ENCODE measurements at places on chromosomes 7 and 10.

- DNase-seq, result no peak
Measured at GRCh38 chr10:72954230-72954595, 393 bp downstream of the PLA2G12B start.

GRCh38 chr7:42194238-42194637 lies 42.8 kb downstream of the GLI3 start:
- DNase-seq, result no peak

- no peak for DNase-seq
Measured at GRCh38 chr7:15764010-15764409, 77.5 kb upstream of the MEOX2 start.

DNA sequence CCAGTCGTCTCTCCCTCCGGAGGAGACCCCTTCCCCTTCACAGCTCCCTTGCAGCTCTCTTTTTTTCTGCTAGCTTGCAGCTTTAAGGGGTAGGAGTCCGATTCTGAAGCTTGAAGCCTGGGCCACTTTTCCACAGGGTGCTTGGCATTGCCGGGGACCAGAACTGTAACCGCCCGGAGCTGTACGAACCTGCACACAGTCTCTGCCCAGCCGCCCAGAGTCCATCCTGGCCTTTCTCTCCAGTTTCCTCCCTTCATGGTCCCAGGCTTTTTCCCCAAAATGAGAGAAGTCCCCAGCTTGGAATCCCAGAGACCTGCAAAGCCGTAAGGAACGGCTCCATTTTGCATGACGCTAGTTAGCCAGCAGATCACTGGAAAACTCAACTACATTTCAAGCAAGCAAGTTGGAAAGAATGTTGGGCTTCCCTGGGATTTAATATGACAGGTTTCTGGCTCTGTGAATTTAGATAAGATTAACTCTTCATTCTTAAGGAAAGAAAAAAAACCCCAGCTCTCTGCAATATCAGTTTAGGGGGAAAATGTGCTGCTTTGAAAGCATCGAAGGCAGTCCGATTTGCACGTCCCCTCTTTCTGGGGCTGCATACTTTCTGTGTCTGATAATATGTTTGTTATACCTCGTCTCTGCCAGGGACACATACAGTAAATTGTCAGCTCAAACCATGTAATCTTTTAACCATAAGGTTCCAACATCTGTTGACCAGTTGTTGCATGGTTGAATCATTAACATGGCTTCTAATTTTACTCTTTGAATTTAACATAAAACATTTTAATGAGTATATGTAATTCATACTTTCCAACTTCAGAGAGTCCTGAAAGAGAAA lies 190.0 kb upstream of the LYZL2 start:
- no peak for DNase-seq

DNA sequence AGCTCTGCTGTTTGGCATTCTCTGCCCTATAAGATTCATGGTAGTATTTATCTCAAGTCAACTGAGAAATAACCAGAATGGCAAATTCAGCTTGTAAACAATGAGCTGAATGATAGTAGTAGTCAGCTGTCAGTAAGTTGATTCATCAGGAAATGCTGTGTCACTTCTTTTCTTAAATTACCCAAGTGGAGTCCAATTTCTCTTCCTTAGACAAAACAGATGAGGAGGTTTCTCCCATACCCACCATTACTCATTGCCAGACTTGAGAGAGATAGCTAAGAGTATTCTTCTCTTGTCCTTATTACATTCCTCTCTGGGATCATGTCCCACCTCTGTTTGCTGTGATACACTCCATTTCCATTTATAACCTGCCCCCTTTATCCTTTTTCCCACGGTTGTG lies 159.8 kb upstream of the STEAP1 start:
- no peak for DNase-seq

GRCh38 chr10:1594372-1595241 lies 142.7 kb downstream of the ADARB2 start:
- no peak for DNase-seq

DNA sequence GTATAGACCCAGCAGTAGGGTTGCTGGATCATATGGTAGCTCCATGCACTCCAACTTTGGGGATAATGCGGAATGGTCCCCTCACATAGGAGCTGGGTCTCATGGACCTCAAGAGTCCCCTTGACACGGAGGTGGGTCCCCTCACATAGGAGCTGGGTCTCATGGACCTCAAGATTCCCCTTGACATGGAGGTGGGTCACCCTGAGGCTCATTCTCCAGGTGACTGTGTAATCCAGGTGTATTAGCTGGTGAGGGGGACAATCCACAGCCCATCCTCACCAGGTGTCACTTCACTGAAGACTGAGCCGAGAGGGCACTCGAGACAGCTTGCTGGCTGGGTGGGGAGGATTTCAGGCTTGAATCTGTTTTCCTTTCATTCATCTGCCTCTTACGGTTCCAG lies 121.9 kb downstream of the PTPN20 start:
- DNase-seq, result no peak

GRCh38 chr7:144854839-144855424 lies 19.1 kb upstream of the TPK1 start:
- no peak for DNase-seq

DNA sequence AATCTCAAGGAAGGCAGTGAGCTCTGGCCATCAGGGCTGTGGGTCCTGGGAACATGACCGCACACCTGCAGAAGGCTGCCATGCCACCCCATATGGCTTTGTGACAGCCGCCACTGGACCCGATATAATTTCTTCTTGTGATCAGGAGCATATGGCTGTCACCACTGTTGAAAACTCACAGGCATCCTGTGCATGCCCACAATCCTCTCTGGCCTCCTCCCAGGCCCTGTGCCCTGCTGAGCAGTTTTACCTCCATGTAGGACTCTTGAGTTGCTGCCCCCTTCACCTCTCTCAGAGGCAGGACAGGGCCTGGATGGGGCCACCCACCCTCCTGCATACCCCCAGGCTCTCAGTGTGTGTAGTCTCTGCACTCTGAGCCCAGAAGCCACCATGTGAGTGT lies 391.9 kb upstream of the AKR1E2 start:
- no peak for DNase-seq

- no peak for DNase-seq
Measured at GRCh38 chr10:11393858-11394257, 217.6 kb downstream of the USP6NL start.
